ENCODE measurements at places on chromosomes 3 and 15. TPM values are rescaled to one million over a fixed set of nuclear protein-coding genes. Genes with fewer than 3 reads are reported as not detected.

TRIM42 gene
- not detected for polyA plus RNA-seq

PRSS50 gene
- polyA plus RNA-seq = not detected

RASGRF1 gene
- polyA plus RNA-seq = not detected

CPN2 gene
- polyA plus RNA-seq = not detected

BCL2A1 gene
- 1.0 TPM for polyA plus RNA-seq

C2CD4A gene
- polyA plus RNA-seq = not detected

SLC12A8 gene
- 3.4 TPM for polyA plus RNA-seq

CADM2 gene
- not detected for polyA plus RNA-seq

PRTG gene
- polyA plus RNA-seq = not detected

EPHB1 gene
- polyA plus RNA-seq = 0.81 TPM

DNAJA4 gene
- polyA plus RNA-seq = 1.3 TPM

DNA sequence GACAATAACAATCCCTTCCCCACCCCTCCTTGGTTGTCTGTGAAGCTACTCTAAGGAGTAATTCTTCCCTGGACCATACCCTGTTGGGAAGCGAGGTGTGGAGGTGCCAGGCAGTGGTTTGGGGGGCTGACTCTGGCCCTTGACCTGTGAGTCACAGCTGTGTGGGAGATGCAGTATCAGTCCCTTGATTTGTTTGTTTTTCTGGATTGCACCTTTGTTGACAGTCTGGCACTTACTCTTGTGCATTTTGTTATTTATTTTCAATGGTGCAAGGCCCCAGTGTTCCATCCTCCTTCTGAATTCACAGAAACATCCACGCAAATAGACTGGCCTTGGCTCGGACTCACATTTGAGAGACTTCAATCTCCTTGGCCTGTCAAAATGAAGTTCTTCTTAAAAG, 29.7 kb downstream of the TMEM45A start:
- DNase-seq = no peak

DNA sequence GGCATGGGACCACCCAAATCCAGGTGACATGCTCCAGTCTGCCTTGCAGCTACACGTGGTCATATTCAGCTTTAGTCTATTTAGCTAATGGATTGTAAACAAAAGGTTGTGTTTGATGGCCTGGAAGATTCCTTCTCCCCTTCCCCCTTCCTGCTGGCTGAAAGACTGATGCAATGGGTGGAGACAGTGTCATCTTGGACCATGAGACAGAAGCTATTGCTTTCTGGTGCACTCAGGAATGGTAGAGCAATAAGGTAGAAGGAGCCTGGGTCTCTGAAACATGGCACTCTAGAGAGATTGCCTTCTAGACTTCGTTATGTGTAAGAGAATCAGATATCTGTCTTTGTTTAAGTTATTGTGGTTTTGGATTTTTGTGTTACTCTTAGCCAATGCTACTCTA, 25.7 kb upstream of the PTX3 start:
- DNase-seq = no peak

DNA sequence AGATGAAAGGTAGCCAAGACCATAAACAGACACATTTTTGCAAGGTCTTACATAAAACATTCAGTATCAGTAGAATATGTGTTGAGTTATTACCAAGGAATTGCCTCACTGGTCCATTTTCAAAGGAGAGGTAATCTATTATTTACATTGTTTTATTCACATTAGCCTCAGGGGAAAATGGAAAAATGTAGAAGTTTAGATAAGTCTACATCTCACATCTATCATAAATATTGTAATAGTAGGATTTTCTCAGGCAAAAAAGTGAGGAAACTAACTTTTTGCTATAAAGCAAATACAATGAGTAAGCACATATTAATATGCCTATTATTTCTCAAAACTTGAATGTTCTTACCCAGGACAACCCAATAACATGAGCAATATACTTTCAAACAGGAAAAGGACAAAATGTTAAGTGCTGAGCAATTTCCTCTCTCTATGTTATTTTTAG, 184.6 kb upstream of the AGTR1 start:
- DNase-seq = peak; percentile 53

DNA sequence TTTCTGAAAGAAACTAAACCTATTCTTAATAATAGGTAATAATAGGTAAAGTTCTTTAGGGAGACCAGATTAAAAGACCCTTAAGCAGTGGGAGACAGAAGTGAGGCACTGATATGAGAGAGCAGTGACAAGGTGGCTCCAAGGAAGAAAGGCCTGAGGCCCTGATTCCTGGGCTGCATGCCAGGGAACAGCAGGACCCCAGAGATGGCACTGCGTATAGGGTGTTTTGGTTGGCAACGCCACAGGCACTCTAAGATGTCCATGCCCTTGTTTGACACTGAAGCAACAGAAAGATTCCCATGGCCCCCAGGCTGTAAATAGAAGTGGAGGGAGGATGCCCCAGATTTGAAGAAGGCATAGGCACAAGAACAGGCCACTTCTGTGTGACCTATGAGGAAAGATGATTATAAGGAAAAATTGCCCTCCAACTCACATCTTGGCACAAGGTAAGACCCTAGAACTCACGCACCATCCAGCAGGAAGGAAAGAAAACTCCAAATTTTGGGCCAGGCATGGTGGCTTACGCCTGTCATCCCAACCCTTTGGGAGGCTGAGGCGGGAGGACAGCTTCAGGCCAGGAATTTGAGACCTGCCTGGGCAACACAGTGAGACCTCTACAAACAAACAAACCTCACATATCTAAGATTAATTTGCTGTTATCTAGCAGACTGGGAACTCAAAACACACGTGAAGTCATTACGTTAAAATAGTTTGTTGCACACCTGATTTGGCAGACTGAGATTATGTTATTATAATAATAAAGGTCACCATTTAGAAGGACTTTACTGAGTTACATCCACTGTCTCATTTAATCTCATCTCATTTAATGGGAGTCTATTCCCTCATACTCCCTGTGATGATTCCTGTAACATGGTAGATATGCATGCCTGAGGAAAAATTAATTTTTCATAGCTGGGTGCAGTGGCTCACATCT, 10.5 kb upstream of the BLM start:
- DNase-seq = no peak

- DNase-seq = no peak
These were observed 652.5 kb downstream of the EDEM1 start for GRCh38 chr3:5840056-5840455.

GRCh38 chr3:71127844-71128243, 455.7 kb downstream of the FOXP1 start:
- no peak for DNase-seq

DNA sequence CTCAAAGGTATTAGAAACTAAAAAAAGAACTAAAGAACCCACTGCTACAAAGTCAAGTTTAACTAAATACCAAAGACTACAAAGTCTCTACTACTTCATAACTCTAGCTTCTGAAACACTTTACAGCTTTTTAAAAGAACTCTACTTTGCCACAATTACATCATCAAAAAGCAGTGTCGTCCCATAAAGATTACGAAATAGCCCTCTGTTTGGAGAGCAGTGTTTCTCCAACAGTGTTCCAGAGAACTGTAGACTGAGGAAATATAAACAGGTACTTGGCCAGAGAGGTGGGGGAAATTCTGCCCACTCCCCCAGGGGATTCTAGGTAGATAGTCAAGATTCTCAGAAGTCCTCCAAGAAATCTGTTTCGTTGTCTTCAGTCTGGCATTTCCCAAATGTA, 225.6 kb downstream of the PDZRN3 start:
- peak; percentile 66 for DNase-seq

DNA sequence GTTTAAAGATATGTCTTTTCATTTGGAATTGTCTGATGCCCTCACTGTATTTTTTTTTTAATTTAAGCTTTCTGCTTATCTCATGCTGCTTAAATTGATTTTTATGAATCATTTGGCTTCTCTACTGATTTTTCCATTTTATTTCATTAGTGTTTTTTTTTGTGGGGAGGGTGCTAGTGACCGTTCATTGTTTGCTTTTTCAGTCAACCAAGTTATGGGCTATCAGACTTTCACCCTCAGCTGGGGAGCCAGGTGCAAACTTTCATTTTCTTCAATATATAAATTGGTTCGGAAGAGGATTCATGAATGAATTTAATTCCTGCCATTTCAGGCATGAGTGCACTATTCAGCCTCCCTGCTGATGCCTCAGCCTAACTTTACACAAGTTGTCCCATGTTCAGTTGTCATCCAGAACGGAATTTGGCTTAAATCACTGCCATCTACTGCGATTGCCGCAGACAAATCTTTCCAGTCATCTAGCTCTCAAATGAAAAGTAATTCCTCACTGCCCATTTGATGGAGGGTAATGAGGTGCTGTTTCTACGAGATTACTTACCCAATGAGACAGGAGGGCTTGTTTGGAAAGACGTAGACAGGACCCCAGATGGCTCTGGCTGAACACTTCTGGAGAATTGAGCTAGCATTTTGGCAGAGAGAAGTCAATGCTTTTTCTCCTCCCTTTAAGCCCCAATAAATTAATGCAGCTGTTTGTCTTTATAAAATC, 89.9 kb upstream of the RORA start:
- DNase-seq = no peak

DNA sequence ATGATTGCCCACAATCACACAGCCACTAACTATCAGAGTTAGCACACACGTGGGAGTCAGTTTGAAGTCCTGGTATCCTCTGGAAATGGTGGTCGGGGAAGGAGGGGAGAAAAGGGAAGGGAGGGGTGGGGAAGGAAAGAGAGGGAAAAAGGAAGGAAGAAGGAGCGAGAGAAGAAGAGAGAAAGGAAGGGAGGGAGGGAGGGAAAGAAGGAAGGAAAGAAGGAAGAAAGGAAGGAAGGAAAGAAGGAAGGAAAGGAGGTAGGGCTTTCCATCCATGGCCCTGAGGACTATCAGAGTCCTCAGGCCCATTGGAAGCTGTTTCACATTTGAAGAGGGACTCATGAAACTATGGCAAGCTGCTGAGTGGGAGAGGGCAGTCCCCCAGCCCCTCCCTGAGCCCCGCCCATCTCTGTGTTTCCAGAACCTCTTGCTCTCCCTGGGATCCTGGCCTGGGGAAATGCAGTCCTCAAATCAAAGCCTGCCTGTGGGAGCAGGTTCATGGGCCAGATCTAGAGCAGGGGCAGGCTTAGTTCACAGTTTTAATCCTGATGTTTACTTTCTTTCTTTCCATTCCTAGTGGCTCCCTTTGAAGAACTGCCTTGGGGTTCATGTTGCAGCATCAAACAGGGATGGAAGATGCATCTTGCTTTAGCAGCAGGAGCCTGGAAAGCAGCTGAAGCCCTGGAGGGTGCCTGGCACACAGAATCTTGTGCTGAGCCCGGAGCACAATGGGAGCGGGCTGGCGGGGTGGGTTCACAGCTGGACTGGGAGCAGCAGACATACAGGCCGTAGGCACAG, 66.1 kb upstream of the GLCE start:
- no peak for DNase-seq

- no peak for DNase-seq
These were observed 26.4 kb downstream of the USP3 start for GRCh38 chr15:63530752-63531299.

DNA sequence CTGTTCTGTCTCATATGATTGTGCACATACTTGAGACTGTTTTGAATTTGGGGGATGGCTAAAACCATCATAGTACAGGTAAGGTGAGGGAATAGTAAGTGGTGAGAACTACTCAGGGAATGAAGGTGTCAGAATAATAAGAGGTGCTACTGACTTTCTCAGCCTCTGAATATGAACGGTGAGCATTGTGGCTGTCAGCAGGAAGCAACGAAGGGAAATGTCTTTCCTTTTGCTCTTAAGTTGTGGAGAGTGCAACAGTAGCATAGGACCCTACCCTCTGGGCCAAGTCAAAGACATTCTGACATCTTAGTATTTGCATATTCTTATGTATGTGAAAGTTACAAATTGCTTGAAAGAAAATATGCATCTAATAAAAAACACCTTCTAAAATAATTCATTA, 5.1 kb downstream of the CCR5 start:
- DNase-seq = no peak

DNA sequence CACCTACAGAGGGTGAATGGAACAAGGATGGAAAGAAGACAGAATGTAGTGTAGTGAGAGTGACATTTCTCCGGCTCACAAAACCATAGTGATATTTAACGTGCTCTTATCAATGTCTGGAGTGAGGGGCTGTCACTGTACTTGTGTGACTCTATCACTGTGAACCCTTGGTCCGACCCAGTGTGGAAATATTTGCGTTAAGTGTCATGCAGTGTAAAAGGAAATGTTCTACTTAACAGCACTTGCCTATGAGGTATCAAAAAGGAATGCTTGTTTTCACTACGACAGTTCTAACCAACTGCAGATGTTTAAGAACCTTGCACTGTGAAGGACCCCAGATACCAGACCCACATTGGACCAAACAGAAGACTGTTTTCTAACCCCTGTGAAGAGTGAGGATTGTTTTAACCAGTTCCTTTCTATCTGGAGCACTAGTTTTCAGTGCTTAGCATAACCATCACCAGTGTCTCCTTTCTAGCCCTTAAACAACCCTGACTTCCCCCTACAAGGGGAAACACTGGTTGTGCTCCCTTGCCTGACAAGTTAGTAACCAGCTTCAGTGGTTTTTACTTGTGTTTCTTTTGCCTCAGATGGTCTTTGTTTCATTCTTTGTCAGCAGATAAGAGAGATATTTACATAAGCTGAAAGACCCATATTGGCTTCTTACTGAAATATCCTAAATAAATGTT, 144.7 kb upstream of the ABHD17C start:
- peak; percentile 88 for DNase-seq

DNA sequence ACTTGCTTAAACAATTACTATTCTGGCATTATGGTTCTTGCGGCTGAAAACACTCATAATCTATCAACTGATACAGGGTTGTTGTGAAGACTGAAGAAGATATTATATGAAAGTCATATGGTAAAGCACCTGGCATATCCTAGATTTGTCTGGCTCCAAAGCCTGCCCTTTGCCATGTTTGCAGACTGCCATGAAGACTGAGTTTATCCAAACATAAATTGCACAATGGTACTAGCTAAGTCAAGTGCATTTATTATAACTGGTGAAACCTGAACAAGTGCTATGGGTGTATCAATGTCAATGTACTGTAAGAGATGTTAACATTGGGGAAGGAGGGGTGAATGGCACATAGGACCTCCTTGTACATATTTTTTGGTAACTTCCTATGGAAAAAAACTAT, 87.4 kb upstream of the MEX3B start:
- peak; percentile 30 for DNase-seq

GRCh38 chr3:168249205-168249549, 153.5 kb upstream of the GOLIM4 start:
- DNase-seq = no peak

DNA sequence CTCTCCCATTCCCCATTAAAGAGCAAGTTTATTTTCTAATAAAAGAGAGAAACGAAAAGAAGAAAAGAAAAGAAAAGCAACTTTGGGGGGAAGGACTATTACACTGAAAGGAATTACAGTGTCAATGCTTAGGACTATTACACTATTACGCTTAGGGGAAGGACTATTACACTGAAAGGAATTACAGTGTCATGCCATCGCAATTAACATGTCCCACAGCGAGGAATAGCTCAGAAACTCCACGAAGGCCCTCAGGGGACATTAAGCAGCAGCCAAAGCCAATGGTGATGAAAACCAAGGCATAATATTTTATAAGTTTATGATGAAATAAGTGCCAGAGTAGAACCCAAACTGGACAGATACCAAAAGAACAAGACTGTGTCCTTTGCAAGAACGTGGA, 22.1 kb upstream of the DET1 start:
- DNase-seq = no peak

- no peak for DNase-seq
These were observed 3.7 kb upstream of the ZBTB47 start for GRCh38 chr3:42649783-42650182.

GRCh38 chr3:42228796-42229195, 37.2 kb downstream of the CCK start:
- DNase-seq = peak; percentile 13
